Esophagus muscularis mucosa (tissue), 4 donors: ENCODE measurements at places on chromosomes 2 and 18. TPM values are rescaled to one million over a fixed set of nuclear protein-coding genes. Genes with fewer than 3 reads are reported as not detected.

HNMT gene
- 25.5 TPM for total RNA-seq

PLGLB1 gene
- total RNA-seq, result 0.66 TPM

- no peak for DNase-seq
These were observed 7.4 kb upstream of the RMC1 start for GRCh38 chr18:23495723-23496440.

DNA sequence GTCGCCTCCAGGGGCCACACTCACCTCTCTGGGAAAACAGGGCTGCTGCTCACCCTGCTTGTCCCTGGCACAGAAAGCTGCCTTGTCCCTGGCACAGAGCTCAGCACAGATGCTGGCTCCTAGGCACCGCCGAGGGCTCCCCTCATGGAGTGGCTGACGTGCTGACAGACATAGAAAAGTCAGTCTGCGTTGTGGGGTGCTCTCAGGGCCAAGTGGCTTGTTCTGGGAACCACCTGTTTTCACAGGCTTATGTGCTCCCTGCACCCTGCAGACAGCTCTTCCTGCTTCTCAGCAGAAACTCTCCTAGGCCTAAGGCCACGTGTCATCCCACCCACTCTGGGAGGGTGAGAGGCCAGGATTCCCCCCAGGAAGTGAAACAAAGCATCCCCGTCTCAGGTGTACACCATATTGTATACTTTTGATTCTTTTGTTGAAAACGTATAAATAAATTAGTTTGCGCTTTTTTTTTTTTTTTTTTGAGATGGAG lies 84.7 kb upstream of the TMEM200C start:
- DNase-seq, result peak; percentile 64

DNA sequence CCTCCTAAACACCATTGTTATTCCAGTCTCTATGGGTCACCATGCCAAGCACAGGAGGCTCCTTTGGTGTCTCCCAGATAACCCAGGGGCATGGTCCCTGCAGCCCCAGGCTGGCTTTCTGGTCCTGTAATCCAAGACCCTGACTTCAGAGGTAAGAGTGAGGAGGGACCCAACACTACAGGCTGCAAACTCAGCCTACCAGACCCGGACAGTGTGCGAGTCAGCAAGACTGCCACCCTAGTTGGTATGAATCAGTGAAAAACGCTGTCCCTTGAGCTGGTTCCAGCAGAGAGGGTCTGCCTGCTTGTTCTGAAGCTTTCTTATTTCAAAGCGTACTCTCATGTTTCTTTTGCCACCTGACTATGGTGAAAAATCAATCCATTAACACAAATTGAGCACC lies 47.6 kb upstream of the ZFP36L2 start:
- DNase-seq, result no peak

DNA sequence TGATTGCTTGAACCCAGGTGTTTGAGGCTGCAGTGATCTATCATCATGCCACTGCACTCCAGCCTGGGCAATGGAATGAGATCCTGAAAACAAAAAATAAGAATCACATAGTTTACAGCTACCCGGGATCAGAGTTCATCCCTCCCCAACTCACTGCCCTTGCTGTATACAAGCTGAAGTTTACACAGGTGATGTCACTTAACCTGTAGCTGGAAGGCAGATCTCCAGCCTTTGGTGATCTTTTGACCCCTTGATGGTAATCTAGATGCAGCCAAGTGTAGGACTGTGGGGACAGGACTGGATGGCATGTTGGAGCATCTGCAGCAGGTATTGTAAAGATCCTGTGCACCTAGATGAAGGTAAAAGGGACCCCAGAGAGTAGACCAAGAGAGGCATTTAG lies 66.7 kb upstream of the SLC14A2 start:
- no peak for DNase-seq

DNA sequence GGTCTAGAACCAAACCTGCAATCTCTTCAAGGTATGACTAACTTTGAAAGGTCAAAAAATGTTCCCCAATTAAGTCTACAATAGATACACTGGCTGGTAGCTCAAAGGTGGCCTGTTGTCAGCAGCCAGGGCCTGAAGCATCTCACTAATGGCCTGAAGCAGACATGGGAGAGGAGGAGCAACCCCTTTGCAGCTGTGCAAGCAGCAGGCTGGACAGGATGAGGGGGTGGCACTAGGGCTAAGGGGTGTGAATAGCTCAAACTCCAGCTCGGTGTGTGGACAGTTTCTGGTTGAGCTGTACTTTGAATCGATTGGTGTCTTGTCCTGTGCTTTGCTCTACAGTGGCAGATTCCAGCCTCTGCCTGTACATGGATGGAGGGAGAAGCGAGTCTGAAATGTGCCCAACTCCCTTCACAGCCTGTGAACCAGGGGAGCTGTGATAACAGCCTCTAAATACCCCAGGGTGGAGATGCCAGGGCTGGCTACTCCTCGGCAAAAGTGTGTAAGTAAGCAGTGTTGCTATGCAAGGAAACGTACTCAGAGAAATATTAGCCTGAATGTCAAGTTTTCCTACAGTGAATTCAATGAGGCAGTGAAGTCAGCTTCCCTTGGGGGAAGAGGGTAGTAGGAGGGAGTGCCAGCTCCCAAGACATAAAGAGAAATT lies 34.7 kb upstream of the DTNB start:
- no peak for DNase-seq

GRCh38 chr2:217055624-217056023 lies 195.8 kb upstream of the TNP1 start:
- no peak for DNase-seq

DNA sequence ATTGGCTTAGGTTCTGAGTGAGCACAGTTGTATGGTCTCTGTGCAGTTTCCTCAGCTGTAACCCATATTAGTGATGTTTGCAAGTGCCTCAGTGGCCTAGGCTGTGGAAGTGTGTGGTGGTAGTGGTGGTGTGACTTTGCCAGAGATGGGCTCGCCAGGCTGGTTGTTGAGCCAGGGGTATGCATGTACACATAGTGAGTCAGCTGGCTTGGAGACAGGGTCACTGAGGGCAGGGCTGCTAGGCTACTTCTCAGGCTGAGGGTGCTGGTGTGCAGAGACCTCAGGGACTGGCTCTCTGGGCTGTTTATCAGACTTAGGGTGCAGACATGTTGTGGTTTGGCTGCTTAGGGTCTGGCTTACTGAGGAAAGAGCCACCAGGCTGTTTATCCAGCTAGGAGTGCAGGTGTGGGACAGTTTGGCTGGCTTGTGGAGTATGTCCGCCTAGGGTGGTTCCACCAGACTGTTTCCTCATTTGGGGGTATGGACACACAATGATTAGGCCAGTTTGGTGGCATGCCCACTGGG lies 15.0 kb downstream of the APLF start:
- no peak for DNase-seq

GRCh38 chr2:176138923-176139660 lies 9.6 kb downstream of the HOXD8 start:
- no peak for DNase-seq
